ENCODE measurements at places on chromosomes 5 and 9.

DNA sequence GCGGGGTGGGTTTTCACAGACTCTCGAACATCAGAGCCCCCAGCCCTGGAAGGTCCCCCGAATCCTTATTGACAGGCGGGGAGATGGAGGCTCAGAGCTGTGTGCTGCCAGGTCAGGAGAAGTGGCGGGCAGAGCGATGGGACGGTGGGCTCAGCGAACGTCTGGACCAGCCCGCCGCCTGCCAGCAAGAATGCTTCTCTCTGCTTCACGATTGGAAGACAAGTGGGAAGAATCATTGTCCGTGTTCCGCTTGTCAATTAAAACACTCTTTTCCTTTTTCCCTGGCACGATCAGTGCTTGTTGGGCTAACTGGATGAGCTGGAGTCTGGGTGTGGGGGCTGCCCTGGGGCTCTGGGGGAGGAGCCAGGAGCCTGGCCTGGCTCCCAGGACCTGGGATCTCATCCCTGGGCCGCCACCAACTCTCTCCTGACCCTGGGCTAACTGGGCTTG lies 1.6 kb downstream of the COL5A1 start:
- H3K36me3 ChIP-seq: no peaks in the 10 kb centered on the region
- peaks cover 50% of the 10 kb centered on the region for H3K27me3 ChIP-seq
- peak overlapping the region; percentile 31 for H3K27ac ChIP-seq

DNA sequence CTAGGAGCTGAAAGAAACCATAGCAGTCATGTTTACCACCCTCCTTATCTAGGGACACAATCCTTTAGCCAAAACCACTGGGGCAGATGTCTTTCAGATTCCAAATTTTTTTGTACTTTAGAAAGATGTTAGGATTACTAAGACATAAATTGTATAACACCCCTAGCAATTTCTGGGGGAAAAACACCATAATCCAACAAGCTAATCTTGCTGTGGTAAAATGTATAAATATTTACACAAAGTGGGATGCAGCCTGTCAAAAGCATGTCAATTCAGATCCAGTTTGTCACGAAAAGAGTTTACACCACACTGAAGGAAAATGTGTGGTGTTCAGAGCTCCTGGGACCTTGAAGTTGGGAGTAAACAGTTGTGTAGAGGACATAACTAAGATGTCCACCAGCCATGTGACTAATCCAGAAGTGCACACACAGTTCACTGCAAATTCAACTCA lies 274.3 kb downstream of the ADAMTSL1 start:
- H3K4me1 ChIP-seq: no peaks in the 10 kb centered on the region
- no peak overlapping the region for H3K27ac ChIP-seq
- H3K4me3 ChIP-seq: no peak overlapping the region
- no peak for DNase-seq
- H3K27me3 ChIP-seq: no peaks in the 10 kb centered on the region

DNA sequence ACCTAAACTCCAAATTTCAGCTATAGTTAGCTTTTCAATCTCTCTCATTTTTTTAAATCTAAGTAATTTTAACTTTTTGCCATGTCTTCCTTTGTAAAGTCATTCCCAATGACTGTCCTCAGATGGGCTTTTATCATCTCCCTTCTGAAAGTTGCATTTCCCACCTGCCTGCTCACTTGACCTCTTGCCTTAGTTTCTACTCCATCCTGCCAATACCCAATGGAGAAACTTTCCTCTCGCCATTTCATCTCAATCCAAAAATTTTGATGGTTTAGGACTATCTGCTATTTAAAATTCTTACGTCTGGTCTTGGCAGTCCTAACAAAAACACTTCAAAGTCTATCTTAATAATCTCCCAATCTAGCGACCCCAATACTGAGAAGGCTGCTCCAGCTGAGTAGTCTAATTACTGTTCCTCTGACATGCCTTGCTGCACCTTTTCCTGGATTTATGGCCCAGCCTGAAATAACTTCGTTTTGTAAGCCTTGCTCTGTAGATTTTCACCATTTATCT lies 231.3 kb downstream of the PRR16 start:
- no peak overlapping the region for H3K27ac ChIP-seq
- no peak for DNase-seq
- H3K27me3 ChIP-seq: no peaks in the 10 kb centered on the region
- H3K4me3 ChIP-seq: no peak overlapping the region
- no peaks in the 10 kb centered on the region for H3K4me1 ChIP-seq
- no peaks in the 10 kb centered on the region for H3K36me3 ChIP-seq

DNA sequence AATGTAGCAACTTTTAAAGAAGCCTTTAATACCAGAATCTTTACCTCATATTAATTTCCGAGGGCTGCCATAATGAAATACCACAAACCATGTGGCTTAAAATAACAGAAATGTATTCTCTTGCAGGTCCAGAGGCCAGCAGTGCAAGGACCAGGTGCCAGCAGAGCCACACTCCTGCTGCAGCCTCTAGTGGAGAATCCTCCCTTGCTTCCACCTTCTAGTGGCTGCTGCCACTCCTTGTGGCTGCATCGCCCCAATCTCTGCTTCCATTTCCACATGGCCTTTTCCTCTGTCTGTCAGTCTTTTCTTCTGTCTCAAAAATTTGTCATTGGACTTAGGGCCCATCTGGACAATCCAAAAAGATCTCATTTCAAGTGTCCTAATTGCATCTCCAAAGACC lies 401.5 kb downstream of the EFNA5 start:
- H3K4me3 ChIP-seq: no peak overlapping the region
- no peak overlapping the region for H3K27ac ChIP-seq
- no peaks in the 10 kb centered on the region for H3K4me1 ChIP-seq
- DNase-seq: no peak
- no peaks in the 10 kb centered on the region for H3K36me3 ChIP-seq
- H3K27me3 ChIP-seq: peaks cover 4% of the 10 kb centered on the region

DNA sequence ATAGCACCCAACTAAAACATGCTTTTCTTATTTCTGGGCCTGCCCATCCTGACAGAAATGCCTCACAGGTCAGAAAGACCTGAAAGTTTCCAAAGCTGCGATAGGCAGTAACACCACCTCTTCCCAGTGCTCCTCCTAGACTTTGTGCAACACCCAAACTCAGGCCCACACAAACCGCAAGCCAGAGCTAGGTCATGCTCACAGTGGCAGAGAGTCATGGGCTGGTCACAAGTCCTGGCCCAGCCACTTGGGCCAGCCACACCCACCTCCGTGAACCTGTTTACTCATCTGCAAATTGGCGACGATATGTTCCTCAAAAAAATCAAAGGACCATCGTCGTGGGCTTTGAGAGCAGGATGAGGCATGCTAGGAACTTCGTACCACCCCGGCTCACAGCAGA lies 44.0 kb upstream of the SLC25A51 start:
- peaks cover 14% of the 10 kb centered on the region for H3K36me3 ChIP-seq
- H3K4me1 ChIP-seq: peaks cover 3% of the 10 kb centered on the region
- H3K27me3 ChIP-seq: no peaks in the 10 kb centered on the region

- H3K4me3 ChIP-seq: no peak overlapping the region
- peaks cover 25% of the 10 kb centered on the region for H3K36me3 ChIP-seq
- peak overlapping the region; percentile 33 for H3K27ac ChIP-seq
- no peak for DNase-seq
- peaks cover 49% of the 10 kb centered on the region for H3K4me1 ChIP-seq
- H3K27me3 ChIP-seq: no peaks in the 10 kb centered on the region
These were observed 8.9 kb upstream of the TNIP1 start for GRCh38 chr5:151089726-151090125.

GRCh38 chr9:131732636-131733289 lies 7.1 kb downstream of the RAPGEF1 start:
- DNase-seq: peak; percentile 69
- H3K4me3 ChIP-seq: peak overlapping the region; percentile 81
- peaks cover 99% of the 10 kb centered on the region for H3K4me1 ChIP-seq
- peaks cover 66% of the 10 kb centered on the region for H3K36me3 ChIP-seq

DNA sequence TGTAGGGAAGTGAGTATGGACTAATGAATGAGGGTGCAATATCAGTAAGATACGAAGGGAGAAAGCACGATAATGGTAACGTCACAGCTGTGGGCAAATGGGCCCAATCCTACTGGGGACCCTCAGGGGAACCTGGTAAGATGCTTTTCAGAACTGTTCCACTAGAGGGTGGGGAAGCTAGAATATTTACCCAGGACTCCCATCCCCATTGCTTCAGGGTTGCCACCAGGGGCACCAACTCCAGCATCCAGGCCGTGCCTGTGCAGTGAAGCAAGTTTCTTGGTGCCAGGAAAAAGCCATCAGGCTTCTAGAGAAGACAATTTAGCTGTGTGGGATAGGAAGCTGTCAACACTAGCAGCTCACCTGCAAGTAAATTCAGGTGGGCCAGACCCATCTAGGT lies 409.3 kb downstream of the AGTPBP1 start:
- no peaks in the 10 kb centered on the region for H3K4me1 ChIP-seq
- no peak for DNase-seq
- H3K27me3 ChIP-seq: no peaks in the 10 kb centered on the region
- H3K4me3 ChIP-seq: no peak overlapping the region

GRCh38 chr5:13898569-13898968 lies 45.9 kb downstream of the DNAH5 start:
- H3K27ac ChIP-seq: no peak overlapping the region
- no peaks in the 10 kb centered on the region for H3K36me3 ChIP-seq
- no peak for DNase-seq
- H3K4me3 ChIP-seq: no peak overlapping the region
- no peaks in the 10 kb centered on the region for H3K27me3 ChIP-seq
- H3K4me1 ChIP-seq: no peaks in the 10 kb centered on the region

DNA sequence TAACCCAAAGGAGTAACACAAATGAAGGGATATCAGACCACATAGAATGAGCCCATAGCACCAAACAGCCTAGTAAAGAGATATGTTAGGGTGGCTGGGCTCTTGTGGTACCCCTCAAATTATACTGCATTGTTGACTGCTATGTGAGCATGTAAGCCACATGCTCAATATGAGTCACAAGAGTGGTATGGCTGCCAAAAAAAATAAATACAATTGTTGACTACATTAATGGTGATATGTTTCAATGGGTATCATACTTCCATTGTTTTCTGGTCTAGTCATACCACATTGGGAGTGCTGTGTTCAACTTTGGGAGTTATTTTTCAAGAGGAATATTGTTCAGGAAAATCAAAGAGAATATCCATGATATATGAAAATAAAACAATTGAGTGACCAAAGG lies 162.4 kb upstream of the PIK3R1 start:
- H3K4me3 ChIP-seq: no peak overlapping the region
- no peaks in the 10 kb centered on the region for H3K4me1 ChIP-seq
- peaks cover 5% of the 10 kb centered on the region for H3K36me3 ChIP-seq
- H3K27ac ChIP-seq: no peak overlapping the region
- H3K27me3 ChIP-seq: no peaks in the 10 kb centered on the region

GRCh38 chr5:39405083-39405843 lies 19.5 kb downstream of the DAB2 start:
- no peaks in the 10 kb centered on the region for H3K36me3 ChIP-seq
- H3K4me1 ChIP-seq: no peaks in the 10 kb centered on the region
- no peak overlapping the region for H3K27ac ChIP-seq

- peaks cover 54% of the 10 kb centered on the region for H3K36me3 ChIP-seq
- peaks cover 66% of the 10 kb centered on the region for H3K4me1 ChIP-seq
- peak overlapping the region; percentile 98 for H3K4me3 ChIP-seq
- DNase-seq: no peak
- H3K27me3 ChIP-seq: no peaks in the 10 kb centered on the region
These were observed 1.1 kb downstream of the PTGER4 start for GRCh38 chr5:40680741-40681362.

DNA sequence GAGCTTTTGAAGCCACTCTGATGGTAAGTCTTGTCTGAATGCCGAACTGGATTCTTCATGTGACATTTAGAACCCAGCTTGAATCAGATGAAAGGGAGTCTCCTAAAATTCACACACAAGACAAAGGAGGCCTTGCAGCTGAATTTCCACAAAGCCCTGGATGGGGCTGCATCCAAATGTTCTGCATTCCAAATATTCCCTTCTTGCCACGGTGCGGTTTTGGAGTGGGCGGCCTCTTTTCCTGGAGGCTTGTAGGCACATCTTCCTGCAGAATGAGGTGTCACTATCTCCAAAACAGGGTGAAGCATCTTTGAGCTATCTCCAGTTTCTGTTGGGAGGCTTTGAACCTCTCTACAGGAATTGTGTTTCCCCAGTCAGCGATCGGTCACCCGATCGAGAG lies 342.7 kb downstream of the ARHGEF28 start:
- no peak overlapping the region for H3K4me3 ChIP-seq
- DNase-seq: no peak
- no peaks in the 10 kb centered on the region for H3K36me3 ChIP-seq
- H3K27ac ChIP-seq: no peak overlapping the region

DNA sequence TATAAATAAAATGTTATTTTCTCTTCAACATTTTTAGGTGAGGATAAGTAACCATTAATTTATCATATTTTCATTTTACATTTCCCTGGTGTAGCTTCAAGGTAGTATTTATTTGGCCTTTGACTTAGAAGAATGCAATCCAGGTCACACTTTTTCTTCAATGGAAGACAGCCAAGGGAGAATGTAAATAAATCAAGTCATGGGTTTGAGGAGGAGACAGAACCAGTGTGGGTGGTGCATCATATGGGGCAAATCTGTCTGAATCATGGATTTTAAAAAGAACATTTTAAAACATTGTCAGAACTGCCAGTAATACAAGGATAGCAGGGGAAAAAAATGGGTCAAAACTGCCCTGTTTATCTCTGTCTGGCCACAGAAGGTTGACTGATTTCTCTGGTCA lies 229.5 kb downstream of the FAM114A2 start:
- H3K4me1 ChIP-seq: no peaks in the 10 kb centered on the region
- H3K36me3 ChIP-seq: no peaks in the 10 kb centered on the region
- no peaks in the 10 kb centered on the region for H3K27me3 ChIP-seq

- no peaks in the 10 kb centered on the region for H3K4me1 ChIP-seq
- no peak overlapping the region for H3K27ac ChIP-seq
- no peak overlapping the region for H3K4me3 ChIP-seq
- no peaks in the 10 kb centered on the region for H3K36me3 ChIP-seq
These were observed 16.6 kb downstream of the HK3 start for GRCh38 chr5:176882567-176882903.

Data from stimulated activated naive B cell treated with anti-CD40 and anti-IgM and Interleukin-4, amounts not matched to agents 10 μg/mL and 1 μg/mL and 100 μg/mL, for 72 hours (primary cell).